ENCODE measurements at places on chromosomes 11 and 22. TPM values are rescaled to one million over a fixed set of nuclear protein-coding genes. Genes with fewer than 3 reads are reported as not detected.

DNA sequence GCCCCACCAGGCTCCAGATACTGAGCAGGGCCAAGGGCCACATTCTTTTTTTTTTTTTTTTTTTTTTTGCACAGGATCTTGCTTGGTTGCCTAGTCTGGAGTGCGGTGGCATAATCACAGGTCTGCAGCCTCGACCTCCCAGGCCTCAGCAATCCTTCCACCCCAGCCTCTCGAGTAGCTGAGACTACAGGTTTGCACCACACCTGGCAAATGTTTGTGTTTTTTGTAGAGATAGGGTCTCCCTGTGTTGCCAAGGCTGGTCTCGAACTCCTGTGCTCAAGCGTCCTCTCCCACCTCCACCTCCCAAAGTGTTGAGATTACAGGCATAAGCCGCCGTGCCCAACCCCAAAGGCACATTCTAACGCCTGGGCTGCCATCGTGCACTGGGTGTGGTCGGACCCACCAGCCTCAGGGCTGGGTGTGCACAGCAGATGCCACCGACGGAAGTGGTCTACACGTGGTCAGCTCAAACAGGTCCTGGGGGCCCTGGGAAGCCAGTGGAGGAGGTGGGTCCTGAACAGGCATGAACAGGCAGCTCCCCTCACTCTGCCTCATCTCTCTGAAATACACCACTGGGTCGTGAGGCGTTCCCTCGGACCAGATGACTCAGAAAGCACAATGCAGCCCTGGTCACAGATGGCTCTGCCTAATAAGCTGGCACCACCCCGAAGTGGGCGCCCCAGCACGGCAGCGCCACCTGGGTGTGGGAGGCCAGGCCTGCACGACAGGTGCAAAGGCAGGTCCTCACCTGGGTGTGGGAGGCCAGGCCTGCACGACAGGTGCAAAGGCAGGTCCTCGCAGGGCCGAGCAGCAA, 5.1 kb upstream of the B4GALNT4 start:
- DNase-seq: peak; percentile 84
- H3K36me3 ChIP-seq: no peaks in the 10 kb centered on the region
- peaks cover 4% of the 10 kb centered on the region for H3K4me1 ChIP-seq
- no peak overlapping the region for H3K4me3 ChIP-seq

- no peaks in the 10 kb centered on the region for H3K27me3 ChIP-seq
- H3K27ac ChIP-seq: peak overlapping the region; percentile 49
- H3K4me3 ChIP-seq: no peak overlapping the region
- peaks cover 28% of the 10 kb centered on the region for H3K4me1 ChIP-seq
- H3K36me3 ChIP-seq: no peaks in the 10 kb centered on the region
- peak; percentile 85 for DNase-seq
Measured at GRCh38 chr11:72685560-72686480, 11.6 kb upstream of the PDE2A start.

- H3K4me3 ChIP-seq: no peak overlapping the region
- H3K27me3 ChIP-seq: no peaks in the 10 kb centered on the region
- peak; percentile 79 for DNase-seq
- no peak overlapping the region for H3K27ac ChIP-seq
- H3K4me1 ChIP-seq: peaks cover 31% of the 10 kb centered on the region
- no peaks in the 10 kb centered on the region for H3K36me3 ChIP-seq
Measured at GRCh38 chr22:27507935-27508526, 293.5 kb downstream of the MN1 start.

- H3K36me3 ChIP-seq: no peaks in the 10 kb centered on the region
- peak; percentile 37 for DNase-seq
- H3K4me3 ChIP-seq: peak overlapping the region; percentile 93
Measured at GRCh38 chr11:75816561-75817239, 1.7 kb downstream of the UVRAG start.

- no peaks in the 10 kb centered on the region for H3K36me3 ChIP-seq
- peaks cover 8% of the 10 kb centered on the region for H3K27me3 ChIP-seq
- no peaks in the 10 kb centered on the region for H3K4me1 ChIP-seq
- no peak overlapping the region for H3K27ac ChIP-seq
Measured at GRCh38 chr22:32951807-32952153, 106.4 kb downstream of the SYN3 start.

DNA sequence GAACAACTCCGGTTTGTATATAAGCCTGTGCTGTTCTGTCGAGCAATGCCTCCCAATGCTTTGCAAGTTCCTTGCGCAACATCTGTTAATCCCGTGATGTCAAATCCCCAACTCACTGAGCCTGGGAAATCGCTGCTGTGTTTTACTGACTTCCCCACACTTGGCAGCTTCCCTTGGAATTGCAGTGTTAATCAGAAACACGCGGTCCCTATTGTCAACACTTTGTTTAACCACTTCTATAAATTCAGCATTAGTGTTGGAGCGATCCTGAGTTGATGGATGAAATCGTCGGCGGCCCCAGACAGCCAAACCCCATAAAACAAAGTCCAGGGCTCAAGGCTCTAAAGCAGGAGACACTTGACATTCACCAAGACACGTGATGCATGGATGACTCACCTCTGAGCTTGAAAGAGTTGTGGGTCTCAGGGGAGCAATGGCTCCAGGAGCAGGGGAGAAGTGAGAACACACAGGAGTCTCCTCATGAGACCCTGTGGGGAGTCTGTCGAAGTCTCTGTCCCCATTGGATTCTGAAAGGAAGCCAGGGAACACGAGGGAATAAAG, 555.3 kb downstream of the MIAT start:
- H3K27ac ChIP-seq: peak overlapping the region; percentile 93
- H3K4me3 ChIP-seq: no peak overlapping the region
- H3K36me3 ChIP-seq: no peaks in the 10 kb centered on the region
- peak; percentile 100 for DNase-seq

GRCh38 chr11:17697175-17697949, 22.0 kb upstream of the MYOD1 start:
- no peaks in the 10 kb centered on the region for H3K4me1 ChIP-seq
- no peak overlapping the region for H3K27ac ChIP-seq
- no peak for DNase-seq
- H3K4me3 ChIP-seq: no peak overlapping the region

- DNase-seq: no peak
- no peak overlapping the region for H3K4me3 ChIP-seq
- H3K4me1 ChIP-seq: peaks cover 2% of the 10 kb centered on the region
Measured at GRCh38 chr11:44597358-44598012, 32.0 kb downstream of the CD82 start.

DNA sequence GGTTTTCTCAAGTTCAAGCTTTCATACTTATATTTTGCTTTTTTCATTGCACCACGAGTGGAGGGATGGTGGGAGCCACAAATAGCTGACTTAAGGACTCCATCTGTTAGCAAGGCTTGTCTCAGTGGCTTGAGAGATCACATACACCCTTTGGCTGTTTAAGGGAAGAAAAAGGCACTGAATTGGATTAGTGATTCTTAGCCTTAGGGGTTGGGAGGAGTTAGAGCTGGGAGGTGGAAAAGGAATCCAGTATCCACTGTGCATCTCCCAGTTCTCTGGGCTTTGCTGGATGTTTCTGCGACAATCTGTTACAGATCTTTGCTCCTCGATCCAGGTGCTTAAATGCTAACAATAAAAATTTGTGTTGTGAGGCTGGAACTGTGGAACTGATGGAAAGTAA, 593.6 kb downstream of the CNTN5 start:
- H3K27ac ChIP-seq: no peak overlapping the region
- no peaks in the 10 kb centered on the region for H3K27me3 ChIP-seq
- H3K4me3 ChIP-seq: no peak overlapping the region
- DNase-seq: no peak

DNA sequence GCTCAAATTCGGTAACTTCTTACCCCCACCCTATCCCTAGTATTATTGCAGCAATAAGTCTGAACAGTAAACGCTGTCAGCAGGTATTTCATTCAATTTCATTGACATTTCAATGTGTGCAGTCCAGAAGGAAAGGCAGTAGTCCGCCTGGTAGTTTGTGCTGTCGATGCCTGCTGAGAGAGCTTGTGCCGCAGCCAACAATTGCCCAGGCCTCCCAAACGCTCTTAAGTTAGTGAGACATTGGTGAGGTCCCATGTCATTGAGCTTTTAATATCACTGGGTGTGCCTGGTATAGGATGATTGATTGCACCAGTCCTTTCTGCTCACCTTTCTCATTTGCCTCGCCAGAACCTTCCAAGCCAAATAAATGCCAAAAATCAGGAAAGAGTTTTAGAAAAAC, 28.1 kb downstream of the ALKBH3 start:
- DNase-seq: no peak
- H3K27me3 ChIP-seq: no peaks in the 10 kb centered on the region
- H3K4me3 ChIP-seq: no peak overlapping the region
- H3K36me3 ChIP-seq: 0 out of 2 replicates have a peak, but pooled peaks cover 1% of the 10 kb centered on the region
- H3K4me1 ChIP-seq: 0 out of 2 replicates have a peak, but pooled peaks cover 4% of the 10 kb centered on the region

GRCh38 chr22:38942702-38943101, 14.7 kb upstream of the APOBEC3A start:
- no peaks in the 10 kb centered on the region for H3K36me3 ChIP-seq
- no peaks in the 10 kb centered on the region for H3K4me1 ChIP-seq
- H3K27ac ChIP-seq: no peak overlapping the region
- H3K27me3 ChIP-seq: peaks cover 65% of the 10 kb centered on the region

- no peak overlapping the region for H3K4me3 ChIP-seq
- DNase-seq: no peak
- peaks cover 88% of the 10 kb centered on the region for H3K36me3 ChIP-seq
- no peaks in the 10 kb centered on the region for H3K4me1 ChIP-seq
- H3K27ac ChIP-seq: no peak overlapping the region
- no peaks in the 10 kb centered on the region for H3K27me3 ChIP-seq
Measured at GRCh38 chr11:43404406-43404805, 45.7 kb downstream of the TTC17 start.

DNA sequence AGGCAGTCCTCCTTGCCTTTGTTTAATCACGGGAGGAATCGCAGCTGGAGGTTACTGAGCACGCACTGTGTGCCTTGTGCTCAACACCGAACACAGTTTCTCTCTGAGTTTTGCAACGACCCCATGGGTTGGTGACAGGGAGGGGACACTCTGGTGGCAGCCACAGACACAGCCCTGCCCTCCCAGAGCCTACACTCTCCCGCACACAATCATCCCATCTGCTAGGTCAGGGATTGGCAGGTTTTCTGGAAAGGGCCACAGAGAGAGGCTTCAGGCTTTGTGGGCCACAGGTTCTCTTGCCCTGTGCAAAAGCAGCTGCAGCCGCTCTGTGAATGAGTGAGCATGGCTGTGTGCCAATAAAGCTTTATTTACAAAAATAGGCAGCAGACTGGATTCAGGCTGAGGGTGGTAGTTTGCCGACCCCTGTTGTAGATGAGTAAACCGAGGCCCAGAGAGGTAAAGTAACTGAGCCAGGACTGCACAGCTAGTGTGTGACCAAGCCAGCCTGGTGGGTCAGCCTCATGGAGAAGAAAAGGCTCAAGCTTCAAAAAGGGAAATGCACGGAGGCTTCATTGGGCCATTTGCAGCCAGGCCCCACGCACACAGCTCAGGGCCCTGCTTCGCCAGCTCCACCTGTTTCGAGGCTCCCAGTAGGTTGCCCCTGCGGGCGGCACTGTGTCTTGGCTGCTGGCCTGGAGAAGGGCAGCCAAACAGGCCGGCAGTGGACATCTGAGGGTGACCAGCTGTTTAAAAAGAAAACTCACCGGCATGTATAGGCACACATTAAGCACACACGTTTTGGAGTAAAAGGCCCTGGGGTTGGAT, 16.3 kb downstream of the LTO1 start:
- H3K27me3 ChIP-seq: no peaks in the 10 kb centered on the region
- H3K4me1 ChIP-seq: no peaks in the 10 kb centered on the region
- peak; percentile 27 for DNase-seq
- no peak overlapping the region for H3K4me3 ChIP-seq

GRCh38 chr11:11253497-11253896, 99.6 kb downstream of the CSNK2A3 start:
- no peak for DNase-seq
- no peak overlapping the region for H3K27ac ChIP-seq
- no peak overlapping the region for H3K4me3 ChIP-seq

DNA sequence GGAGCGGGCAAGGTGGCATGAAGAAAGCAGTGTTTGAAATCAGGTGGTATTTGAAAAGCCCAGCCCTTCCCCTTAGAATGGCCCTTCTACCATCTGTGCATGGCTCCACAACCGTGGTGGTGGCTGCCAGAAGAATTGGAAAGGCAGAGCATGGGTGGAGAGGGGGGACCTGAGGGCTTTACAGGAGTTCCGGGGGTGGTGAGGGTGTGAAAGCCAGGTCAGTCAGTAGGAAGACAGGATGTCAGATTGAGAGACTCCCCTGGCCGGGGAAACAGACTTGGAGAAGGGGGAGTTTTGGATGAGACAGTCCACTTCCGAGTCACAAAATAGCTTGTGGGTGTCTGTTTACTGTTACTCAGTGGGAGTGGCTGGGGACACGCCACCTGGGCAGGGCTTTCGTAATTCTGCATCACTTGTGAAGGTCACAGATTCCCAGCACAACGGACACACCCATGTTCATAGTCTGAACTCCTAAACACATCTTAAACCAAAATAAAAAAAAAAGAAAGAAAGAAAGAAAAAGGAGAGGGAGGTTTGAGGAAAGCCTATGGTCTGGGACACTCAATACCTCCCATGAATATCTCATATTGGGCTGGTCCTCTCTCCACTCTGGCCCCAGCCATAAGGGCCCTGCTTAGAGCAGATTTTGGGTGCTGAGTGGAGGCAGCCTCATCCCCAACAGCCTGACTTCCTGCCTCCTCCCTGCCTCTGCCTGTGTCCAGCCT, 24.4 kb upstream of the SMIM35 start:
- H3K36me3 ChIP-seq: no peaks in the 10 kb centered on the region
- H3K4me3 ChIP-seq: no peak overlapping the region
- no peaks in the 10 kb centered on the region for H3K27me3 ChIP-seq
- no peak overlapping the region for H3K27ac ChIP-seq

DNA sequence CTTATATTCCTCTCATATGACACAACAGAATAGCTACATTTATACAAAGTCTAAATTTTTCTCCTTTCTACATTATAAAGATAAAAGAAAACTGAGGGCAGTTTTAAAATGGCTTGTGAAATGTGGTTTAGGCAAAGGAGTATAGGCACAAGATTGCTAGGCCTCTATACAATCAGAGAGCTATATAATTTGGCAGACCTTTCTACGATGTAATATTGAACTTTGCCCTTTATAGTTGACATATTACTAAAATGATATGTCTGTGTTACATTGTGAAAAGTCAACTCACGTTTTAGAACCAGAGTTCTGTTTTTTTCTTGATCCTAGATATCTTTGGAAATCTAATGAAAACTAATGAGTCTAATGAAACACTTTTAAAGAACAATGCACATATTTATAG, 430.2 kb downstream of the DLG2 start:
- no peak overlapping the region for H3K27ac ChIP-seq
- H3K4me1 ChIP-seq: no peaks in the 10 kb centered on the region
- no peak for DNase-seq
- H3K4me3 ChIP-seq: no peak overlapping the region
- no peaks in the 10 kb centered on the region for H3K27me3 ChIP-seq
- no peaks in the 10 kb centered on the region for H3K36me3 ChIP-seq

GRCh38 chr11:17354601-17354991, 3.0 kb downstream of the NCR3LG1 start:
- H3K4me1 ChIP-seq: peaks cover 9% of the 10 kb centered on the region
- no peaks in the 10 kb centered on the region for H3K27me3 ChIP-seq
- no peak overlapping the region for H3K27ac ChIP-seq
- peak; percentile 76 for DNase-seq
- no peaks in the 10 kb centered on the region for H3K36me3 ChIP-seq

- DNase-seq: peak; percentile 35
- no peak overlapping the region for H3K27ac ChIP-seq
- H3K4me1 ChIP-seq: no peaks in the 10 kb centered on the region
- no peaks in the 10 kb centered on the region for H3K27me3 ChIP-seq
- no peak overlapping the region for H3K4me3 ChIP-seq
- H3K36me3 ChIP-seq: no peaks in the 10 kb centered on the region
Measured at GRCh38 chr11:1847926-1848639, 4.8 kb upstream of the LSP1 start.

Gene MS4A6A
- not detected for total RNA-seq

Gene OR5A1
- total RNA-seq: not detected

Gene OR8B8
- total RNA-seq: not detected

Gene NEAT1
- total RNA-seq: 74.3 TPM

Gene ASPHD2
- total RNA-seq: 1.4 TPM

Gene HEPHL1
- total RNA-seq: not detected

Gene SORL1
- total RNA-seq: 0.76 TPM

Gene NDUFC2
- total RNA-seq: 86.6 TPM
